Pulmonary artery endothelial cell (primary cell): ENCODE measurements at places on chromosomes 2 and 18. TPM values are rescaled to one million over a fixed set of nuclear protein-coding genes. Genes with fewer than 3 reads are reported as not detected.

Gene TTN
- total RNA-seq = 0.95 and 2.7 TPM in 2 replicates

Gene TPO
- total RNA-seq = not detected in 2 replicates

Gene C2orf81
- total RNA-seq = 0.13 and 0.28 TPM in 2 replicates

Gene NXPH2
- total RNA-seq = not detected in 2 replicates

Gene GREB1L
- total RNA-seq = 0.20 and 0.67 TPM in 2 replicates

Gene ATP6V1C2
- 0.04 TPM in 1 of 2 replicates, not detected in the other for total RNA-seq

Gene MAL
- not detected in 2 replicates for total RNA-seq

Gene KIAA2012
- total RNA-seq = not detected in 2 replicates

Gene GNLY
- total RNA-seq = not detected in 2 replicates

Gene SOX11
- total RNA-seq = not detected in 2 replicates

Gene HMSD
- 0.07 TPM in 1 of 2 replicates, not detected in the other for total RNA-seq

Gene IL36RN
- not detected in 2 replicates for total RNA-seq

Gene CACNB4
- 0.13 and 0.21 TPM in 2 replicates for total RNA-seq

Gene CYS1
- total RNA-seq = 0.04 and 0.07 TPM in 2 replicates

Gene SLC11A1
- 0.04 TPM in 1 of 2 replicates, not detected in the other for total RNA-seq

Gene REL
- total RNA-seq = 5.1 and 6.2 TPM in 2 replicates

Gene C2orf80
- not detected in 2 replicates for total RNA-seq

Gene CCDC178
- total RNA-seq = not detected in 2 replicates

Gene DSC2
- total RNA-seq = under 0.01 and 0.13 TPM in 2 replicates

Gene PROKR1
- not detected in 2 replicates for total RNA-seq

Gene CCDC74B
- 1.2 and 1.5 TPM in 2 replicates for total RNA-seq

Gene ACYP2
- total RNA-seq = 3.2 and 5.7 TPM in 2 replicates

Gene CHN1
- 17.3 and 17.7 TPM in 2 replicates for total RNA-seq

Gene C1QL2
- total RNA-seq = not detected in 2 replicates

Gene UGT1A10
- total RNA-seq = not detected in 2 replicates

Gene MOCOS
- 0.79 and 1.3 TPM in 2 replicates for total RNA-seq

Gene IL37
- not detected in 2 replicates for total RNA-seq

Gene CENPA
- total RNA-seq = 14.2 and 28.3 TPM in 2 replicates

Gene ATP6V1B1
- total RNA-seq = not detected in 2 replicates

Gene FAM136A
- 34.4 and 43.6 TPM in 2 replicates for total RNA-seq

Gene TEX261
- 28.6 and 54.1 TPM in 2 replicates for total RNA-seq

Gene LHCGR
- not detected in 2 replicates for total RNA-seq

Gene EPHA4
- 29.5 and 33.4 TPM in 2 replicates for total RNA-seq

Gene SOWAHC
- total RNA-seq = 2.6 and 6.4 TPM in 2 replicates

Gene NR4A2
- 0.07 and 0.11 TPM in 2 replicates for total RNA-seq

Gene NYAP2
- total RNA-seq = not detected in 2 replicates

Gene PASK
- 5.5 and 10.5 TPM in 2 replicates for total RNA-seq

Gene CIB4
- total RNA-seq = not detected in 2 replicates

Gene UBR3
- total RNA-seq = 30.4 and 36.3 TPM in 2 replicates
